CD8-positive, alpha-beta T cell (primary cell): ENCODE measurements at places on chromosomes 4 and X. TPM values are rescaled to one million over a fixed set of nuclear protein-coding genes. Genes with fewer than 3 reads are reported as not detected.

Gene KLB
- total RNA-seq = 0.05 TPM

Gene ETDA
- not detected for total RNA-seq

DNA sequence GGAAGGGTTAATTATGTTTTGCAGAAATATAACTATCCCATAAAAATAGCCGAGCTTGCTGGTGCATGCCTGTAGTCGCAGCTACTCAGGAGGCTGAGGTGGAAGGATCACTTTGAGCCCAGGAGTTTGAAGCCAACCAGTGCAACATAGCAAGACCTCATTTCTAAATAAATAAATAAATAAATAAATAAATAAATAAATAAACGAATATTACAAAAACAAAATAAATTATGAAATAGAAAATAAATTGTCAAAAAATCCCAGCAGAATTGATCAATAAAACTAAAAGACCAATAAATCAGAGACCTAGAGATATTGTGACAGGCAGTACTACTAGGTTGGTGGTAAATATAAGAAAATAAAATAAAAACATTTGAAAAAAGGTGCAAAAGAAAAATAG is 6.7 kb upstream of the ARL13A start:
- no peak for DNase-seq

DNA sequence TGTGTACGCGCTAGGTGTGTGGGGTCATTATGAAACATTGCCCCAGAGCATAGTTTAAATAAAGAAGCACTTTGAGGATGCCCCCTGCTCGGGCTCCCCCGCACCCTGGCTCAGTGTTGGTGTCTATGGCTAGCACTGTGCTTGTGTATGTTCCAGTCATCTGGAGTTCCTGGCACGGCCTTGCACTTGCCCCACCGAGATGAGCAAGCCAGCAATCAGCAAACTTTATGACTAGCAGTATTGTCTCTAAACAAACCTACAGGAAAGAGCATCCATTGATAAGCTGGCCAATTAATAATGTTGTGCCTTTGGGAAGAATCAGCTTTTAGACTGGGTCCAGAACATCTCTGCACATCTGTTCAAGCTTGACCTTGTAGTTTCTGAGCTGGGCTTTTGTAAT is 707 bp upstream of the SHROOM4 start:
- DNase-seq = no peak

DNA sequence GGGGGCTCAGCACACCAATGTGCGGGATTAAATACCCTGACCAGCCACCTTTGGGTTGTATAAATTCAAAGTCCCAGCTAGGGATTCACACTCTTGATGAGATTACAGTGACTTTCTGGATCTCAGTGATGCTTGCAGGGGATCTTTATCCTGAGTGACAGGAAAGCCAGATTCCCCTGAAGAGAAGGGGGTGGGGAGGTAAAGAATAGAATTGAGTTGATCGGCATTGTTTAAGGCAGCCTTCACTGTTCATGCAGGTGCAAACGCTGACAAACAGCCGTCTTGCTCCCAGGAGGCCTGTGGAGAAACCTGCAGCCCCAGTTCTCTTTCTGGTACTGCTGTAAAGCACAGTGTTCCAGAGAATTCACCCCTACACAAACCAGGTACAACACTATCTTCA is 19.0 kb downstream of the CXXC4 start:
- no peak for DNase-seq

DNA sequence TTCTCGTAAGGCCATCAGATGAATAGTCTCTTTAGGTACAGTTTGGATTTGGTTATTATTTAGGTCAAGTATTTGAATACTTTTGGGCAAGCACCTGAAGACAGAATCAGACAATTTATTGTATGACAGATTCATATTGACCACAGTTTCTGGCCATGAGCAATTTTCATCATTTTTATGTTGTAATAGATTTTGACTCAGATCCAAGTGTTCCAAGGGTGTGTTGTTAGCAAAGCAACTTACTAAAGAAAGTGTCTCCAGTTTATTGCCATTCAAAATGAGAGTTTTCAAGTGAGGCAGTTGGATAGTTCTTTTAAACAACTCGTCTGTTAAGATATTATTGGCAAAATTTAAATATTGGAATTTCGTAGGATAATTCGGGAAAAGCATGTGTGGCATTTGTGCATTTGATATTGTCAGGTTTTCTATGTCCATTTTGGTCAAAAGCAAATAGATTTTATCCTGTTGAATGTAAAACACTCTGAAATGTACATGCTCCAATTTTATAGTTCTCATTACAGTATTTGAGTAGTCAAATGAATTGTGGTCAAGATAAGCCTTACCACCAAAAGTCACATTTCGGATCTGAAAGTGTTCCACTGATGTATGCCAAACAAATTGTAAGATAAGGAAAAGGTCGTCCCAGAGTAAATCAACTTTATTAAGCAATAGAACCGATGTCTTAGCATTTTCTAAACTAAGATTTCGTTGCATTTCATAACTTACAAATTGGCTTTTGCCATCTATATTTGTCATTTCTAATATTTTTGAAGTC is 8.4 kb downstream of the TLR10 start:
- DNase-seq = no peak

DNA sequence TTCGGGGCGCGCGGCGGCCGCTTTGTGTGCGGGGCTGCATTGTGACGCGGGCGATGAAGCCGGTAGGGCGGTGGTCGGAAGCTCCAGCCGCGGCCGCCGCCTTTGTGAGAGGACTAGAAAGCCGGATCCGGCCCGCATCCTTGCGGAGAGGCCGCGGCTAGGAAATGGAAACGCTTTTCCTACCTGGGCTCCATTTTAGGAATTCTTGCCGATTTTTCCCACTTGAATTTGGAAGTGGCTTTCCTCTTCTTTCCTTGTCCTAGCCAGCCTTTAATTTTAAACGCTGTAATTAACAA is 708 bp downstream of the TMSB4X start:
- DNase-seq = no peak
